T-helper 9 cell (primary cell): ENCODE measurements at places on chromosomes 4 and X.

DNA sequence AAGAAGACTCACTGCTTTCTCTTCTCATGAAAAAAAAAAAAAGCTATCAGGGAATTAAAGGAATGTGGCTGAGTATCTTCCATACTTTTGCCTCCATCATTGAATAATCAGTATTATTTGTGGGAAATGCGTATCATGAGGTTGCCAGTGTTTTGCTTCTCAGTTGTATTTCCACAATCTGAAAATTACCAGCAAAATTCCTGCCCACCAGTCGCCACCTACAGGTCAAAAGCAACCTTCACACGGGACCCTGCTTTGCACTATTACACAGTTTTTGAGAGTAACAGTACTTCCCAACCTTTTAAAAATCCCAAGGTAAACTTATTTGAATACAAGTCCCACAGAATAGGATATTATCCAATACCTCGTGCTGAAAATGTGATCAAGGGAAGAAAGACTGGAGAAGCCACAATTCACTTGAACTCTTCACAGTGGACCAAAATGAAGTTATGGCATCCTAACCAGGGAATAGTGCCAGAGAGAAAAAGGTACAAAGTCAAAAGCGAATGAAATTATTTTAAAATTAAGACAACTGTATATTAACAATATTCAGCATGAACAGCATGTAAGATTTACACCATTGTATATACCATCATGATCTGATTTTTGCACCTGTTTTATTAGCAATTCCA lies 30.4 kb downstream of the PGRMC1 start:
- no peak for DNase-seq

GRCh38 chrX:8586953-8587352 lies 122.3 kb downstream of the VCX3B start:
- DNase-seq: no peak

- no peak for DNase-seq
These were observed 15.4 kb downstream of the FAM9C start for GRCh38 chrX:13028871-13029636.

DNA sequence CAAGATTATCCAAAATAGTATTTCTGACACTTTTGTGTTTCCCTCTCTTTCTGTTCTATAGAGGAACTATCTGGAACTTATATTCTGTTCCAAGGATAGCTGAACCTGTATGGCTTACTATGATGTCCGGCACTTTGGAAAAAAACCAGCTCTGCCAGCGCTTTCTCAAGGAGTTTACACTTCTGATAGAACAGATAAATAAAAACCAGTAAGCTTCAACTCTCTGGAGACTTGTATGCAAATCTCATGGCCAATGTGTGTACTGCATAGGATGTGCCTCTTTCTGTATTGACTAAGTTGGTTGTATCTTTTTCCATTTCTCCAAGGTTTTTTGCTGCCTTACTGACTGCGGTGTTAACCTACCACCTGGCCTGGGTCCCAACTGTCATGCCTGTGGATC lies 92.5 kb downstream of the FNIP2 start:
- no peak for DNase-seq

DNA sequence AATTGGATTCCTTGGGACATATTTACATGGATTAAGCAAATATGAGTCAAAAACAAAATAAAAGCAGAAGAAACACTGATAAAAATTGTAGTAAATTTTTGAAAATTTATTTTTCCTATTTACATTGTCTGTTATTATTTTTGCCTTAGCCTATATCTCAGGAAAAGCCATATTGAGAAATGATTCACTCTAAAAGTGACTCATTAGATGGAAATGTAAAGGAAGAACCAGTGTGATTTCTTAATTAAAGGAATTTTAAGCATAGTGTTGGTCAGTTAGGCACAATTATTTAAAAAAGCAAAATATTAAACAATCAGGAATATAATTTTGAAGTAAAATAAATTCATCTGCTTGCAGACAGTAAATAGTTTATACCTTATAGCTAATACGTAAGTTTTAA lies 167.4 kb upstream of the NAP1L5 start:
- no peak for DNase-seq

DNA sequence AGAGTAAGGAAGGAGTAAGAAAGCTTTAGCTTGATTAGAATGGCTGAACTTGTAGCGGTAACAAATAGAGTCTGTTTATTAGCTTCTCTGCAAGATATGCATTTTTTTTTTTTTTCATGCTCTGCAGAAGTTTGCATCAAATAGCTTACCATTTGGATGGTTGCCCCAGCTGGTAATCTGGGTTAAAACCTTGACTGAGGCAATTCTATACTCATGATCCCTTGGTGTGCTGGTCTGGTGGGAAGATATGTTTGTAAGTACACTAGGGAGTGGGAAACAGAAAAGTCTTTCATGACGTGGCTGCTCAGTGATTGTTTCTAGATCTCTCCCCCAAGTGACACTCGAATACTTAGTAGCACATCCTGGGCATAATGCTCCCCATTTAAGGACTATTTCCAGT lies 32.1 kb downstream of the SEPTIN11 start:
- no peak for DNase-seq
